Fibroblast of skin of left quadriceps (primary cell): ENCODE measurements at places on chromosomes 2 and 18.

GRCh38 chr2:195697681-195698220, 40.7 kb downstream of the SLC39A10 start:
- no peak for DNase-seq

DNA sequence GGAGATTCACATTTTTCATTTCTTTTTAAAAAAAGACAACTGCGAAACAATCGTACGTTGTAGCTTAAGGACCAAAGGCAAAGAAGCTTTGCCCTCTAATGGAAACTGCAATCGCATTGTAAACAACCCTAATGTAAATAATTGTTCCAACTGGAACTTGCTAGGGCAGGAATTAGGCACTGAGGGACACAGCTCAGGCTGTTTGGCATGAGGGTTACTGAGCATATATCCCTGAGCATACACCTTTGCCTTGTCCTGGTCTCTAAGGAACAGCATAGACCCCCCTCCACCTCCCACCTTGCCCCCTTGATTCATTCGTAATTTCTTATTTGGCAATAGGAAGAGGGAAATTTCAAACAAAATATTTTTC, 396.4 kb downstream of the LNPK start:
- no peak for DNase-seq

DNA sequence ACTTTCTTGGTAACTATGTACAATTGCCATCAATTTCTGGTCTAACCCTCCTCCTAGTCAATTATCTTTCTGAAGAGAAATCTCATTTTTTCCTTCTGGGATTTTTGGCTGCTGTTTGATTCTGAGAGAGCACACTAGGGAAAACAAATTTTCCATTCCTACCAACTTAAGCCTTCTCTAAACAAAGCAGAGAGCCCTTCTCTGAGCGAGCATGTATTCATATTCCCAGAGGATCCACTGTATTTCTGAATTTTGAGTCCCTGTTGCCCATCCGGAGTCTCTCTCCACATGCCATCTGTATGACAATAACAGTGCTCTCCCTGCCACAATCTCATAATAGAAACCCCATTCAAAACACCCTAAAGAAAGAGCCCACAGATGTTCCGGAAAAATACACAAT, 78.5 kb downstream of the MAIP1 start:
- DNase-seq: no peak

GRCh38 chr2:230408244-230408842, 7.7 kb upstream of the SP100 start:
- DNase-seq: peak; percentile 48

GRCh38 chr2:202610380-202610779, 24.4 kb upstream of the FAM117B start:
- no peak for DNase-seq

GRCh38 chr18:36297417-36298125, at the start of gene FHOD3:
TSS of gene FHOD3 (plus strand) at chr18:36297713. CDS start at chr18:36297836, 123 bp downstream.
- no peak for DNase-seq

GRCh38 chr2:82730811-82731210, 1728.3 kb downstream of the SUCLG1 start:
- DNase-seq: peak; percentile 29

DNA sequence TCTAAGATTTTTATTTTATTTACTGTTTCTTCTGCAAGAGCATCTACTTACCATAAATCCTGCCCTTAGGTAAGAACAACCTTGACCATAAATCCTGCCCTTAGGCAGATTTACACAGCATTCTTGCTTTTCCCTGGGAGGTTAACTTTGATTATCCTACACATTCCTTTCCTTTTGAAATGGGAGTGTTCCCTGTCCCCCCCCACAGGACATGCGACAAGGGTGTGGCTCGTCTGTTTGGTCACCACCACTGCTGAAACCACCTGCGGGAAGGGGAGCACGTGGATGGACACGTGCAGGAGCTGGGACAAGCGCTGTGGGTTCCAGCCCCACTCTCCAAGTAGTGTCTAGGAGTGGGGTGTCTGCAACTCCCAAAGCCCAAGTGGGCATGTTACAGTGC, 239.3 kb upstream of the SP5 start:
- no peak for DNase-seq

- no peak for DNase-seq
Measured at GRCh38 chr18:47547539-47548202, 296.2 kb upstream of the SKOR2 start.

DNA sequence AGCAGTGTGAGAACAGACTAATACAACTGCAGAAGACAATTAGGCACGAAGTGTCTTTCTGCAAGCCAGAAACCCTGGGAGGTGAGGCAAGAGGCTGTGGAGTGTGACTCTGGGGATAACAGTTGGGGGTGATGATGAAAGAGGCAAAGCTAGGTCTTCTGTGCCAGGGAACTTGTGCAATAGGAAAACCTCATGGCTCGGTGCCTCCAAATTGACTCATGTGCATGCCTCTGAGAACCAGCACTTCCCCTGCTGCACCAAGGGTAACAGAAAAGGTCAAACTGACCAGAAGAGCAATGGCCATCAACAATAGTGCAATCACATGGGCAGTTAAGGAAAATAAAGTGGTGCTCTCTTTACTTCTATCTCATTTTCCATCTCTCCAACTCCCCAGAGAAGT, 136.4 kb downstream of the SCG2 start:
- peak; percentile 81 for DNase-seq

DNA sequence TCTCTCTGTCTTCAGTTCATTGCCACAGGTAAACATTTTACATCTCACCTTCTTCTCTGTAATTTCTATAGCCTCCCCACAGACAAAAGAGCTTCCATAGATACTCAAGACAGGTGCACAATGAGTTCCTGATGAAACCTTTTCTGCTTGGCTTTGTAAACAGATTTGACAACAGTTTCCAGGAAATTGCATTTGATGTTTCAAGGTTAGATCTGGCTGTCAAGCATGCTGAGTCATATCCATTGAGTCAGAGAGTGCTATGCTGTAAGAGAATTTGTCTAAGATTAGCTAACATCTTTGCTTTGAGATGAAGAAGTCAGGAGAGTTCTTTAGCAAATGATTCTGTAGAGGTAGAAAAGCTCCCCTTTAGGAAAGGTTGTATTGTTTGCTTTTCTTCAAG, 40.6 kb upstream of the MAP2 start:
- DNase-seq: peak; percentile 32

DNA sequence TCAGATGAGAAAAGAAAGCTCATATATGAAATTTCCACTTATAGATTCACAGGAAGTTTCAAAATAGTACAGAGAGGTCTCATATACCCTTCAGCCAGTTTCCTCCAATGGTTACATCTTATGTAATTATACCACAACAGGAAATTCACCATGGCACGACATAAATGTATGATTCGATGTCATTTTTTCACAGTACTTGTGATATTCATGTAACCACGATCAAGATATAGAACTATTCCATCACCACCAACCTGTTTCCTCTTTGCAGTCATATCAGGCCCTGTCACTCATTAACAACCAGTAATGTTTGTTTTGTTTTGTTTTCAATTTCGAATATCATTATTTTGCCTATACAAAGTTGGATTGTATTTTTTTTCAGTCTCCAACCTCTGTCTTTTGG, 314.3 kb upstream of the POU3F3 start:
- DNase-seq: no peak

DNA sequence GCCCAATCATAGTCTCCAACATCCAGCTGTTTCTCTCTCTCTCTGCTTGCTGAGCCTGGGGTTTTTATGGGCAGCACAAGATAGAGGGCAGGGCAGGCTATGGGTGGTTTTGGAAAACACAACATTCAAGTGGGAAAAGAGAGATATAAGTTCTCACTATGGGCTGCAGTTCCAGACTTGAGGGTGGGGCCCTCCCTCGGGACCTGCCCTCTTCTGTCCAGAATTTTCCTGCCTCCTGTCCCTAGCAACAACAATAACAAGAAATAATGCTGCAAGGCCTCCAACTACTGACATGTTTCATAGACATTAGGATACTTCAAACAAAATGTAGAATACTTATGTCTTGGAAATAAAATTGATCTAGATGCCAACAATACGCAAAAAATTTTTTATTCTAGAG, 107.8 kb downstream of the C18orf54 start:
- no peak for DNase-seq

DNA sequence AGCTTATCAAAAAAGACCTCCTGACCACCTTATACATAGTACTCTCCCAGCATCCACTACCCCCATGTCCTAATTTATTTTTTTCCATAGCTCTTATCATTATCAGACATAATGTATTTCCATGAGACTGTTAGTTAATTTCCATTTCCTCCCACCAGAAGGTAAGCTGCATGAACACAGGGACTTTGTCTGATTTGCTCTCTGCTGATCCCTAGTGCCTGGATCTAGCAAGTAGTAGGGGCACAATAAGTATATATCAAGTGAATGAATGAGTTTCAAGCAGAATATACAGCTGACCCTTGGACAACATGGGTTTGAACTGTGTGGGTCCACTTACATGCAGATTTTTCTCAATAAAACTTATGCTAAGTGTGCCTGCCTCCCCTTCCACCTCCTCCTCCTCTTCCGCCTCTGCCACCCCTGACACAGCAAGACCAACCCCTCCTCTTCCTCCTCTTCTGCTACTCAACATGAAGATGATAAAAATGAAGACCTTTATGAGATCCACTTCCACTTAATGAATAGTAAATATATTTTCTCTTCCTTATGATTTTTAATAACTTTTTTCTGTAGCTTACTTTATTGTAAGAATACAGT, 53.8 kb downstream of the CTAGE1 start:
- no peak for DNase-seq

- no peak for DNase-seq
Measured at GRCh38 chr2:75582840-75583239, 22.1 kb upstream of the EVA1A start.

- DNase-seq: no peak
Measured at GRCh38 chr2:187003038-187003554, 154.1 kb upstream of the ZSWIM2 start.

DNA sequence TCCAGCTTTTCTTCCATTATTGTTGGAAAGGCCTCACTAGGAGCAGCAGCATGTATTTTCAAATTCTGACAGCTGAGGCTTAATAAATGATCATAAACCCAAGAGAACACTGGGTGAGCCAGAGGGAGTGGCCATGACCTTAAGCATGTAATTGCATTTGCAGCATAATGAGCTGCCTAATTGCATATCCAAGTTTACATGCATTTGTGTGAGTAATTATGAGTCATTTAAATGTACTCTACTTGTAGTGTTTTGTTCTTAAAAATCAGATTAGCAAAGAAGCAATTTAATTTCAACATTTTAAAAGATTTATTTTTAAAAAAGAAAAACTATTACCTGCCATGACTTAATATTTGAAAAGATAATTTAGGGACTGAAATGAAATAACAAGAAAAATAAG, 74.8 kb downstream of the NOL10 start:
- no peak for DNase-seq

DNA sequence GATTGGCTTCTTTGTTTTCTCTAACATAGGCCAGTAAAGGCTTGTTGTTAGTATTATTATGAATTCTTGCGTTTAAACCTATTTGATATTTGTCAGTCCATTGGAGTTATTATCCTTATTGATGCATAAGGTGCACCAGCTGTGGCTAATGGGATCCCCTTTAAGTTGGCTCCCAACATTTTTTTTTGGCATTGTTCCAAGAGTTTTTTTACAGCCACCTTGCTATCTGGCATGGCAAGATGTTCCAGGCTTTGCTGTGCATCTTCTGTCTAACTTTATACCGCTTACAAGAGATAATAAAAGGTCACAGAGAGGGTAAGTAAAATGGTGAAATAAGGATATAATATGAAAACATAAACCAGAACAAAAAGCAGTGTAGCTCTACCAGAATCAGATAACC, 157.5 kb upstream of the TACR1 start:
- DNase-seq: no peak

- DNase-seq: no peak
Measured at GRCh38 chr18:10477121-10477862, 22.9 kb downstream of the APCDD1 start.

DNA sequence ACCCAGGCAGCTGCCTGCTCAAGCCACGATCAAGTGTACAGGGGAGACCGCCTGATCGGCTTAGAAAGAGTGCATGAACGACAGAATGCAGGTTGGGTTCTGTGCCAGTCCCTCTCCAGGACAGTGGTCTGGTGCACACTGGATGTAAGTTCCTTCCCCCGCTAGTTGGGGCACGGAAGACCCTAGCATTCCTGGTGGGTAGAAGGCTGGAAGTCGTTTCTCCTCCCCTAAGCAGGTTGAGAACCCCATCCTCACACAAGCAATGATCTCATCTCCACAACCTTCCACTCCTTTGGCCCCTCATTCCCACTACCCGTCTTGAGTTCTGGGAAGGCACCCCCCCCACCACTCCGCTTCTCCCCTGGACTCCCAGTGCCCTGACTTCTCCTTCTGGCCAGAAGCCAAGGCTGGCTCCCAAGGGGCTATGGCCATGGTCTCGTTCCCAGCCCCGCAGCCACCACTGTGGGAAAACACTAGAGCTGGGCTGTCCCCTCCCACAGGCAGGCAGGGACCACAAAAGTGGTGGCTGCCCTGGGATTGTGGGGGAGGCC, 1.4 kb upstream of the ANKRD39 start:
- DNase-seq: no peak

DNA sequence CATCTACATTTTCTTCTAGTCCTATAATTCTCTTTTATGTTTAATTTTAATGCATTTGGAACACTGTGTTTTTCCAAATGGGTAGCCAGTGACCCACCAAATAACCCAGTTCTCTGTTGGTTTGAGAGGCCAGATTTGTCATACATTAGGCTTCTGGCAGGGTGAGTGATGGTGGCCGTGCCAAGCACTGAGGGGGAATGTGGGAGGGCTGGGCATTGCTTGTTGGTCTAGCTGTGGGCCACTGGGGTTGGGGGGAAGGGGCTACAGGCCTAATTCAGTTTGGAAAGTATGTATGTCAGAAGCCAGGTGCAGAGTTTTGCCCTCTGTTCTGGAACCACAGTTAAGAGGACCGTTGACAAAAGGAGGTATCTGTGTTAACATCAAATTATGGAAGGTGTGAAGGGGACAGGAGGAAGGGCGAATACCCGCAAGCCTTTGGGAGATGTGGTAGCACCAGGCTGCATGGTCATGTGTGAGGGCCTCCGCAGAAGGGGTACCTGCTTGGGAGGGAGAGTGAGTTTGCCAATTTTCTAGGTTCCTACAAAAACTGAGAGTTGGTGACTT, 38.1 kb upstream of the SCLY start:
- no peak for DNase-seq

DNA sequence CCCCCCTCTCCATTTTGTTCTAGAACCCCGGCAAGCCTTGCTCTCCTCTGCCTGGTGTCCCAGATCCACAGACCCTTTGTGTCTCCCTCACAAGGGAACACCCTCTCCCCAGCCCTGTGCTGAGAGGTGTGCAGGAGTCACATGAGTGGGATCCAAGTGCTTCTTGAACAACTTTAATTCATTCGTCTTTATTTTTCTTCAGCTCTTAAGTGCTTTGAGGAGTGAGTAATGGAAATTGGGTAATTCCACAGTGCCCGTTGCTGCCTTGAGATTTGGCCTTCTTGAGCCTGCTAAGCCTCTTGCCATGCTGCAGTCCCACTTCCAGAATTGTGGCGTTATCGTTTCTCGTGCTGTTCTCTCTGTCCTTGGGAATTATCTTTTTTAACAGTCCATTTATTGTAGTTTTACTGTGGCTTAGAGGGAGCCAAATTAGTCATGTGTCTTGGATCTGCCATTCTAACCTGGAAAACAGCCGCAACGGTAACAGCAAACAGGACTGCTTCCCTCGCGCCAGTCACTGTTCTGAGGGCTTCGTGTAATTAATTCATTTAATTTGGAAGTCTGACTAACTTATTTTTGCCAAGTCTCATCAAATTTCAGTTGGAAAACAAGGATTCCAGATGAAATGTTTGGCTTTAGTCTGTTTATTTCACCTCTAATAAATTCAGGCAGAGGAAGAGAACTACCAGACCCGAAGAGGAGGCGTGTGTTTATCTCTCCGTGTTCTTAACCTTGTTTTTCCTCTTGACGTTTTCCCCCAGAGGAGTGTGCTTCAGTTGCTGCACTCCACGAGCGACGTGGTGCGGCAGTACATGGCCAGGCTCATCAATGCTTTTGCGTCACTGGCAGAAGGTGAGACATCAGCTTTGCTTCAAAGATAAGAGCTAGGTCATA, 72.0 kb downstream of the ARMC9 start:
- no peak for DNase-seq
